Activated CD4-positive, alpha-beta T cell treated with anti-CD3 and anti-CD28 coated beads for 36 hours (primary cell): ENCODE measurements at places on chromosomes 11 and 22. TPM values are rescaled to one million over a fixed set of nuclear protein-coding genes. Genes with fewer than 3 reads are reported as not detected.
A peak's percentile ranks its signal among the peaks of the same experiment; 100 is the strongest.

GRCh38 chr11:13297917-13298356, 20.3 kb downstream of the BMAL1 start:
- no peak overlapping the region for H3K4me3 ChIP-seq
- H3K27me3 ChIP-seq = no peaks in the 10 kb centered on the region
- H3K4me1 ChIP-seq = peaks cover 78% of the 10 kb centered on the region
- DNase-seq = peak; percentile 51
- no peaks in the 10 kb centered on the region for H3K36me3 ChIP-seq

GRCh38 chr22:26825960-26826935, 168.9 kb downstream of the MIAT start:
- DNase-seq = no peak
- no peak overlapping the region for H3K27ac ChIP-seq

GRCh38 chr11:786235-787083, 3.4 kb downstream of the CEND1 start:
- DNase-seq = no peak
- H3K27me3 ChIP-seq = no peaks in the 10 kb centered on the region

GRCh38 chr11:102580185-102580951, 44.8 kb downstream of the MMP20 start:
- no peak overlapping the region for H3K27ac ChIP-seq
- H3K4me3 ChIP-seq = no peak overlapping the region
- no peaks in the 10 kb centered on the region for H3K27me3 ChIP-seq

DNA sequence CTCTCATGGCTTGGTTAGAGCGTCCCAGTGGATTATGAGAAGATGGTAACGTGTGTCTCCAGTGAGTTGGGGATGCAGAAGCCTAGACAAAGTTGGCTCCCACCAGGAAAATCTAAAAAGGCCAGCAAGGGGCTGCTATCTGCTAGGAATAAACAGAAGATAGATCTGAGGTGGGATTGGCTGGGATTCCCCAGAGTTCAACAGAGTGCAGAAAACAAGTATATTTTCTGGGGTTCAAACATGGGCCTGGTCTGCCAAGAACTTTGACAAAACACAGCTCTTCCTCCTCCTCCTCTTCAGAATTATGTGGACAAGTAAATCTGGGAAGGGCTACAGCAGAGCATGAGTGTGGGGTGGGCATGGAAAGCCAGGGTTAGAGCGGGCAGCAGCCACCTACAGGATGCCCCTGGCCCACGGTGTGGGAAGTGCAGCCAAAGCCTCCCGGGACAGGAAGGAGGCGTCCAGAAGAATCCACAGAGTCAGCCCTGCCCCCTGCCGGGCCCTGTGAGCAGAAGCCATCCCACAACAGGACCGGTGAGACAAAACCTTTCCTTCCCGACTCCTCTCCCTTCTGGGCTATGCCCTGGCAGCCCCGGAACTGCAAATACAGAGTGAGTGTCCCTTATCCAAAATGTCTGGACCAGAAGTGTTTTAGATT, 67.1 kb downstream of the CD82 start:
- peaks cover 15% of the 10 kb centered on the region for H3K27me3 ChIP-seq
- no peak overlapping the region for H3K27ac ChIP-seq
- no peaks in the 10 kb centered on the region for H3K4me1 ChIP-seq
- peak; percentile 65 for DNase-seq
- H3K4me3 ChIP-seq = no peak overlapping the region

Gene SLC6A5
- total RNA-seq = not detected

Gene UBQLNL
- 0.14 TPM for total RNA-seq

Gene E2F8
- 22.2 TPM for total RNA-seq
